Right ventricle myocardium inferior (tissue), 1 donor: ENCODE measurements at places on chromosomes 6 and 20. TPM values are rescaled to one million over a fixed set of nuclear protein-coding genes. Genes with fewer than 3 reads are reported as not detected.

- no peak for DNase-seq
These were observed 13.4 kb upstream of the HSF2 start for GRCh38 chr6:122385857-122386612.

GRCh38 chr6:116667623-116668022 is 943 bp downstream of the ZUP1 start:
- no peak for DNase-seq

DNA sequence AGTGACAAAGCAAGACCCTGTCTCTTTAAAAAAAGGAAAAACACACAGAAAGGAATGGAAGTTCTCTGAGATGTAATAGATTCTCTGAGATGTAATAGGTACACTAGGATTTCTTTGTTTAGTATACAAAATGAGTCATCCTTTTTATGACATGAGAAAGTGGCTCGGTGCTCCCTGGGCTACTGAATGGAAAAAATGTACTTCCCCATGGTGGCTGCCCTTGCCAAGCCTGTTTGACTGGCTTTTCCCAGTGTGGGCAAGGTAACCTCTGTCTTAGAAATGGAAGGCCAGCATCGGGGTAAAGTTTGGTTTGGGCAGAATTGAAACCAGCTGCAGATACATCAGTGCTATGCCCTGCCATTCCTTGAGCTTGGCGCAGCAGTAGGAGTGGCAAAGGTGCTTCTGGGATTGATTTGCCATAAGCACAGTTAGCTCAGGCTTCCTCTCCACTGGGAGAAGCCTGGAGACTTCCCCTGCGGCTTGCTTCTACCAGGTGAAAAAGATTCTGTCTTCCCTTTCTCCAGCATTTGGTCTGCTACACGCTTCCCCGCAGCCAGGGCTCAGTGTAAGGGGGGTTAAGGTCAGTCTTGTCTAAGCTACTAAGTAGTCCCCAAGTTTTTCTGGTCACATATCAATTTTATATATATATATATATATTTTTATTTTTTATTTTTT is 24.5 kb downstream of the ARFGEF2 start:
- DNase-seq, result no peak

Gene SMPDL3A
- total RNA-seq, result 4.5 TPM

- DNase-seq, result no peak
These were observed 151.1 kb downstream of the UBE3D start for GRCh38 chr6:82914511-82914910.
